Activated T-helper 2 cell treated with anti-CD3 and anti-CD28 coated beads, Interferon-gamma antibody, Interleukin-2, Interleukin-4, amounts not matched to agents 10 μg/mL and 5 μg/mL and 100 μg/mL, durations not matched to agents 14 hours and 24 hours and 36 hours (primary cell): ENCODE measurements at places on chromosomes 4 and X.

GRCh38 chrX:7158468-7158990 is 10.6 kb upstream of the PUDP start:
- no peak for DNase-seq

DNA sequence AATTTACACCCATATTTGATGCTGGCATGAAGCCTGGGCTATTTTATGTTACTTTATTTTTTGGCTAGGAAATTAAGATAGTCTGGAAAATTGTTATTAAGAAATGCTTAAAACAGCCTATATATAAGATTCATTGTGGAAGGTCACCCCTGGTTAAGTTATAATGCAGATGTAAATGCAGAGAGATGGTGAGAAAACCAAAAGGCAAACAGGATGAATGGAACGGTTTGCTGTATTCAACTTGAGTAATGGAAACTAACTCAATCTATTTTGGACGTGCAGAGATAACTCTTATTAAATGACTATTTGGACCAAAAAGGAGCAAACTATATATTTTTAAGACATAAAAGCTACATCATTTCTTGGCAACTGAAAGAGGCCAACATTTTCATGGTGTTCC is 446.3 kb upstream of the FRG1 start:
- no peak for DNase-seq

GRCh38 chr4:133618963-133619362 is 469.9 kb downstream of the PCDH10 start:
- DNase-seq, result no peak

DNA sequence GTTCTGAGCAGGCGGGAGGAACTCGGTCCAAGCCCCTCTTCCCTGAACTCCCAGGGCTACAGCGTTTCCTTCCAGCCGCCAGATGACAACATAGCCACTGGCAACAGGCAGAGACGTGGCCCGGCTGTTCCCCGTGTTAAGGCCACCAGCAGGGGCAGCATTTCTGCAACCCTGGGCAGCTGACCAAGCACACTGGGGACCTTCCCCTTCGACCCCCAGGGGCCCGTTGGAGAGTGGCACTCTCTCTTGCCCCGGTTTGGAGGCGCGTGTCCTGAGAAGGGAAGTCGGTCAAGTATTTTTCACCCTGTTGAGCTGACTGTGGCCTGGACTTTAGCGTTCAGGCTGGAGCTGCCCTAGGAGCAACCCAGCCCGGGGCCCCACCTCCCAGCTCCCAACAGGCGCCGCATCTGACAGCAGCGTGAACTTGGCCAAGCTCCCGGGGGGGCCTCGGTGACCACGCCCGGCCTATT is 37.6 kb downstream of the ZBTB49 start:
- no peak for DNase-seq

GRCh38 chr4:31370866-31371465 is 650.8 kb downstream of the PCDH7 start:
- DNase-seq, result no peak

GRCh38 chr4:40405193-40405592 is 70.1 kb downstream of the CHRNA9 start:
- no peak for DNase-seq
